T-cell (primary cell): ENCODE measurements at places on chromosomes 1 and 21.

DNA sequence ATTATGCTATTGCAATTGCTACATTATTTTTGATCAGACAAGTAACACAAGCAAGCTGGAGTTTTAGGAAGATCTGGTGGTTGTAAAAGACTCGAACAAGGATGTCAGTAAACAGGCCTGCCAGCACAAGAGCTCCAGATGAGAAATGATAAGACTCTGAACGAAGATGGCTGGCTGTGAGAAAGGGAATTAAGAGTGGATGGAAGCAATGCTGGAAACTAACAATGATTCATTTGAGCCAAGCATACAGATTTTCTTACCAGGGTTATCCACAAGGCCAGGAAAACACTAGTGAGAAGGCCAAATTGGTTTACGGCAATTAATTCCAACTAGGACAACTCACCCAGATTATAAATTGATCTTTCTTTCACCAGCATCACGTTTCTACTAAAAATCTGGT lies 54.2 kb downstream of the NRIP1 start:
- no peak for DNase-seq

- no peak for DNase-seq
Measured at GRCh38 chr21:39434950-39435349, 10.6 kb downstream of the LCA5L start.

- DNase-seq = no peak
Measured at GRCh38 chr1:228935198-228935663, 200.0 kb downstream of the RHOU start.

- DNase-seq = no peak
Measured at GRCh38 chr1:93704052-93704451, 22.4 kb upstream of the BCAR3 start.

DNA sequence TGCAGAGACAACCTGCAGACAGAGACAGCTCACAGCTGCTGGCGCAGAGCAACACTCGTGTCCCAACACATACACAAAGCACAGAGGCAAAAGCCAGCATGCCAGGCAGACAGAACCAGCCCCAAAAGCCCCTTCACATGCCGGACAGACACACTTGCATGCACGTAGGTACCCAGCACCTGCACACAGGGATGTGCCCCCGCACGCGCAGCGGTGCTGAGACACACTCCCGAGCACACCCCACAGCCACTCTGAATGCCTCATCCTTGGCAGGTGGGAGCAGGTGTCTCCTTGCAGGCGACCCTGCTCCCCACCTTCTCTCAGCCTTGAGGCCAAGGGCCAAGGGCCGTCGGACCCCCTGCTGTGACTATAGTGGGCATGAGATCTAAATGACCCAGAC lies 41.2 kb upstream of the ZC3H12A start:
- no peak for DNase-seq
